Activated CD4-positive, alpha-beta T cell treated with anti-CD3 and anti-CD28 coated beads, Interleukin-2, Interleukin-6, amounts not matched to agents 100 ng/mL and 50 ng/mL, durations not matched to agents 16 hours and 8 hours (primary cell): ENCODE measurements at places on chromosomes 7 and 10.

- no peak for DNase-seq
These were observed 567.2 kb downstream of the SUGCT start for GRCh38 chr7:40701836-40702551.

GRCh38 chr7:100342765-100343164 is 15.2 kb upstream of the PILRB start:
- DNase-seq = no peak

- DNase-seq = no peak
These were observed 66.5 kb upstream of the PRKG1 start for GRCh38 chr10:51007781-51008180.

- peak; percentile 52 for DNase-seq
These were observed 18.0 kb downstream of the PURB start for GRCh38 chr7:44867073-44867995.

GRCh38 chr7:50994753-50995319 is 212.1 kb upstream of the GRB10 start:
- DNase-seq = no peak

DNA sequence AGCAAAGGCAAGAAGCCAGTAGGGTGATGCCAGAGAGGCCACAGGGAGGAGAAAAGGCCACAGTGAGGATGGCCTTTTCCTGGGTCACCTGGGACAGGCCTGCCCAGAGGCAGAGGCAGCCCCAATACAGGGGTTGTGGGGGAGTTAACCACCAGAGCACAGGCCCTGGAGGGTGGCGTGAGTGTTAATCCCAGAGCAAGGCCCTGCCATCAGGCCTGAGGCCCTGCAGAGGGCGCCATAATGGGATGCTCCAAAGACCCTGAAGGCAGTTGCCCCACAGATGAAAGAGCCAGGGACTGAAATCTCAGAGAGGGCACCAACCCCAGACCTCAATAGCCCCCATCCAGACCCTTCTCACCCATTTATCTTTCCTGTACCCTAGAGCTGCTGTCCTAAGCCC is 23.9 kb downstream of the SLC13A4 start:
- DNase-seq = peak; percentile 21

DNA sequence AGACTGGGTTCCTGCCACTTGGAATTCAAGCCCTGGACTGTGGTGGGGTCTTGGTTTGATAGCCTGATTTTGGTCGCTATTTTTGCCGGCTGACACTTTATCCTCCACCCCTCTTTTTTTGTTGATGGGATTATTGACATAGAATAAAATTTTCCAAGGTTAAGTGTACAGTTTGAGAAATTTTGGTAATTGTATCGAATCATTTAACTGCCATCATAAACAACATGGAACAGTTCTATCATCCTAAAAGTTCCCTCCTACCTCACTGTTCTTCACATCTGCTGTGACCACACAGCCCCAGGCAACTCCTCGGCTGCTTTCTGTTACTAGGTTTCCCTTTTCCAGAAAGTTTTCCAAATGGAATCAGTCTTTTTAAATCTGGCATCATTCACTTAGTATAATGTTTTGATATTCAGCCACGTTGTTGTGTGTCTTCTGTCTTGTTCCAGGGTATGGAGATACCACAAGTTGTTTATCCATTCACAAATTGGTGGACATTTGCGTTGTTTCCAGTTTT is 50.6 kb upstream of the STEAP1B start:
- no peak for DNase-seq

DNA sequence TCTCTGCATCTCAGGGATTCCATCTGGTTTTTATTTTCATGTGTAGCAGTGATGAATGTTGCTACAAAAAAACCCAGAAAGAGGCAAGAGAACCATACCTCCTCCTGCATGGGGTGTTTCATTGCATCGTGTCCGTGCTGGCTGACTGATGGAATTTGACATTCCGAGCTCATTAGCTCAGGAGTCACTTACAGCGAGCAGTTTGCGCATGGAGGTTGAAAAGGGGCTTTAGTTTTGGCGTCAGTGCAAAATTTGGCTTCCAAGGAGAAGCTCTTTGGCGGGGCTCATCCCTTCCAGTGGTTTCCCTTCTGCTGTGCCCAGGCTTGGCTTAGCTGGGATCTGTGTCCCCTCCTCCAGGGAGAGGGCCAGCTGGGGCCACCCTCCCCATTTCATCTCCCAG is 25.8 kb downstream of the EMX2 start:
- DNase-seq = no peak

DNA sequence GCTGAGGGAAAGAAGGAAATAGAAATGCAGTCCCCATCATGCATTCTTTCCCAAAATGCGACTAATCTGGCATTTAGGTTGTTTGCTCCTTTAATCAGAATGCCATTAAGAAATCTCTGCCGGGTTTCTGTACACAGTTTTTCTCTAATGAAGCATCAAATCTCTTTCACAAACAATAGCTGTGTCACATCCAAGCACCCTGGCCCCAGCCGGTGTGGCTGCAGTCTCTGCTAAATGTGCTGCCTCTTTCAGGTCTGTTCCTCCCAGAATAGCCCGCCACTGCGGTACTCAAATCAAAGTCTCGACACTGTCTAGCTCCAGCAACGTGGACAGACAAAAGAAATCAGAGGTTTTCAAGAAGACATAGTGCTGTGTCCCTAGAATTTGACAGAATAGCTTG is 343.8 kb downstream of the KCNMA1 start:
- DNase-seq = no peak

DNA sequence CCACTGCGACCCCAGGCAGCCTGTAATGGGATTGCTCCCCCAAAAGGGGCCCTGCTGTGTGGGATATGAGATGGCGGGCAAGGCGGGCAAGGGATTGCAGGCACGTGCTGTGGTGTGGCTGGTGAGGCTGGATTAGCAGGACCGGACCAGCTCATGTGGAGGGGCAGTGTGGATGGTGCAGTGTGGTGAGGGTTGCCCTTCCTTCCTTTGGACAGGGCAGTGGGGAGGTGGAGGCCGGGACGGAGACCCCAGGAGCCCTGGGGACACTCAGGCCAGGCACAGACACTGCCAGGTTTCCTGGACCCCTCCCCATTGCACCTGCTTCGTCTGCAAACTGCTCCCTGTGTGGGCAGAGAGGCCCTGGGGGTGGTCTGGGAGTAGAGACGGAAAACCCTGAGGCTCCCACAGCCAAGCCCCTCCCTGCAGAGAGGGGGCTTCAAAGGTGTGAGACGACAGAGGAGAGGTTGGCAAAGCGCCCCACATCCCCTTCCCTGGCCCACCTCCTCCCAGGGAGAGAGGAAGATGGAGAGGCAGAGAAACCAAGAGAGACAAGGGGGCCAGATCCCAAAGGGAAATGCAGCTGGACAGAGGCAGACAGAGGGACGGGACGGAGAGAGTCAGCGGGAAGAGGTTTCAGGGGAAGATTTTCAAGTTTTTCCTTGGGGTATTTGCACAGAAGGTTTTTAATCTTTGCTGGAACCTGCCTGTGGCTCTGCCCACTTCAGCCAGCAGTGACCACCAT is 89.2 kb downstream of the MICALL2 start:
- DNase-seq = no peak

DNA sequence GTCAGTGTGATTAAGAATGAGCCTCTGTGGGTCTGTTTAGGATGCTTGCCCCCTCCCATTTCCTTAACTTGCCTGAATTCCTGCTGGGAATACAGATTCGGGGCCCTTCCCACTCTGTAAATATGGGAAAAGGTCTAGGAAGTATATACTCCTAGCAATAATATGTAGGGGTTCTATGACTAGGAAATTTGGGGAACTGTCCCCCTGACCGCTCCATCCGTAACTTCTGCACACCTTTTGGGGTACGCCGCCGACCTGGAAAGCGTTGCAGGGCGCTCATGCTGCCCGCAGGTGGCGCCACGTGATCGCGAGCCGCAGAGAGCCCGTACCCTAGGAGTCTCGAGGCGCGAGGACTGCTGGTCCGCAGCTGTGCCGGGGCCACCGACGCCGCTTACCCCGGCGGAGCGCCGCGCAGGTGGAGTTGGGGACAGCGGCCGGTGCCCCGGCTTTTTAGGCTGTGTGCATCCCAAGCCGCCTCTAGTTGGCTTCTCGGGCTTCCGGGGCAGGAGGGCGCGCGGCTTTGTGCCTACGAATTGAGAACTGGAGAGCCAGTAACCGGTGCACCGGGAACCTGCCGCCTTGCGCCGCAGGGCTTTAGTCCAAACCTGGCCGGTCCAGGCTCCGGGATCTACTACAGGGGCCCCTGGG is 656 bp upstream of the CNNM2 start:
- DNase-seq = peak; percentile 86

DNA sequence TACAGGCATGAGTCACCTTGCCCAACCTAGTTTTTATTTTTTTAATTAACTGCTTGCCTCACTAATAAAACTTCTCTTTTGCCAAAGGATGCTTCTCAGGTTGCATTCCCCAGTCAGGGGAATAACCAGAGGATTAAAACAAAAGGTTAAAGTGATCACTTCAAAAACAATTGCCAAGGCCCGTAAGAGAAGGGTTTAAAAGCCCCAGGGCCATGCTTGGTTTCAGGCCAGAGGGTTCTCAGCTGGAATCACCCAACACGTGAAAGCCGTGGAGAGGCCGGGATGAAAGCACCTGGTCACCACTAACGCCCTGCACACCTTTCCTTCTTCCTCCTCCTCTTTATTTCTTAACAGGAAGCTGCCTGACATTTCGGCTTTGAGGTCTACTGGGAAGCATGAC is 587.5 kb downstream of the PTPRN2 start:
- DNase-seq = no peak

DNA sequence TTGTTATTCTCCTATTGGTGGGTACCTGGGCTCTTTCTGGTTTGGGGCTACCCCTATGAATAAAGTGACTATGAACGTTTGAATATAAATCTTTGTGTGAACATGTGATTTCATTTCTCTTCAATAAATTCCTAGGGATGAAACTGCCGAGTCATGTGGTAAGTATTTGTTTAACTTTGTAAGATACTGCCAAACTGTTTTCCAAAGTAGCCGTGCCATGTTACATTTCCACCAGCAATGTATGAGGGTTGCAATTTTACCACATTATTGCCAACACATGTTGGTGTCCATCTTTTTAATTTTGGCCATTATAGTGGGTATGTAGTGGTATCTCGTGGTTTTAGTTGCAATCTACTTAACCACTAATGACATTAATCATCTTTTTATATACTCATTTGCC is 94.7 kb downstream of the ZNRF2 start:
- DNase-seq = no peak

- peak; percentile 33 for DNase-seq
These were observed 714 bp upstream of the KCND2 start for GRCh38 chr7:120272261-120272660.

DNA sequence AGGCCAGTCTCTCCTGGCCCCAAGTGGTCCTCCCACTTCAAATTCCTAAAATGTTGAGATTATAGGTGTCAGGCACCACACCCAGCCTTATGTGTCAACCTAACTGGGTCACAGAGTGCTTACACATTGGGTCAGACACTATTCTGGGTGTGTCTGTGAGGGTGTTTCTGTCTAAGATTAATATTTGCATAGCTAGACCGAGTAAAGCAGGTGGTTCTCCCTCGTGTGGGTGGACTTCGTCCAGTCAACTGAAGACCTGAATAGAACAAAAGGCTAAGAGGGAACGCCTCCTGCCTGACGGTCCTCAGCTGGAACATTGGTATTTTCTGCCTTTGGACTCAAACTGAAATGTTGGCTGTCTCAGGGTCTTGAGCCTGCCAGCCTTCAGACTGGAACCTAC is 11.5 kb downstream of the PPIF start:
- DNase-seq = no peak

DNA sequence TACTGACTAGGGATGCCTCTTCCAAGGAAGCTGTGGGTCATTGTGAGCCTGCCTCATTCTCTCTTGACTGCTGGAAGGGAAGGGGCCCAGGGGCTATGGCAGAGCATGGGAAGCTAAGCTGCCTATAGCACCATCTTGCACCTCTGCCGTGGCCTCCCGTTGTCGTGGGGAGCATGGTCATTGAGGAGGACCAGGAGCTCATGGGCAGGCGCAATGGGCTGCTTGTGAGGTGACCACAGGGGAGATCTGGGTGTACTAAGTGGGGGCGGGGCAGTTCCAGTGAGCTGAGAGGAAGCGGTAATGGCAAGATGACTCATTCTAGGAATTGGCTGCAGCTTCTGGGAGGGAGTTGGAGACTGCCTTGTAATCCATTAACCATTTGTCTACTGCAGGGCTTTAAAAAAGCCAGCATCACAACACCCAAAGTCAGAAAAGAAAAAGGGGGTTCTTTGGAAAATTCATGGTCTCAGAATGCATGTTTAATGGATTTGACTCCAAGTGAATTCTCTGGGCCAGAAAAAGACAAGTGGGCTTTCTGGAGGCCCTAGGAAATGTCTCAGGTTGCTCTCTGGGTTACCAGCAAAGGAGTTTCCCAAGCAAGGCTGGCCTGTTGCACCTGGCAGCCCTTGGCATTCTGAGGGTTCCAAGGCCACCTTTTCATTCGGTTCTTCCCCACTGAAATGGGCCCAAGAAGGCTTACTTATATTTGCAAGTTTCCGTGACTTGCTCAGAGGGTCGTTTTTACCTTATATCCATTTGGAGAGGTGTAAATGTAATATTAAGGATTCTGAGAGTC is 3.6 kb downstream of the DUSP5 start:
- DNase-seq = peak; percentile 91

DNA sequence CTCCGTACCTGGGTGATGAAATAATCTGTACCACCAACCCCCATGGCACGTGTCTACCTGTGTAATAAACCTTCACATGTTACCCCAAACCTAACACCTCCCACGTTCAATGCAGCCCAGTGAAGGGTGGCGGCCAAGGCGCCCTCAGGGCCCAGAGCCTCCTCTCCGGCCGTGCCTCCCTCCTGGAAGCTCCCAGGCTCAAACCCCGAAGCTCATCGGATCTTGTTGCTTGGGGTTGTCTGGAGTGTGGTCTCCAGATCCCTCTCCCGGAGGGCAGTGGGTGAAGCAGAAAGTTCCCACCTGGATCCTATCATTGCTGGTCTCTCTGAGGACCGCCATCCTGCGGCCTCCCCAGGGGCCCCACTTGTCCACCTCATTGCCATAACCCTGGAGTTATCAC is 9.4 kb upstream of the KNDC1 start:
- no peak for DNase-seq

- DNase-seq = no peak
These were observed 63.1 kb downstream of the MALRD1 start for GRCh38 chr10:19111501-19112267.

DNA sequence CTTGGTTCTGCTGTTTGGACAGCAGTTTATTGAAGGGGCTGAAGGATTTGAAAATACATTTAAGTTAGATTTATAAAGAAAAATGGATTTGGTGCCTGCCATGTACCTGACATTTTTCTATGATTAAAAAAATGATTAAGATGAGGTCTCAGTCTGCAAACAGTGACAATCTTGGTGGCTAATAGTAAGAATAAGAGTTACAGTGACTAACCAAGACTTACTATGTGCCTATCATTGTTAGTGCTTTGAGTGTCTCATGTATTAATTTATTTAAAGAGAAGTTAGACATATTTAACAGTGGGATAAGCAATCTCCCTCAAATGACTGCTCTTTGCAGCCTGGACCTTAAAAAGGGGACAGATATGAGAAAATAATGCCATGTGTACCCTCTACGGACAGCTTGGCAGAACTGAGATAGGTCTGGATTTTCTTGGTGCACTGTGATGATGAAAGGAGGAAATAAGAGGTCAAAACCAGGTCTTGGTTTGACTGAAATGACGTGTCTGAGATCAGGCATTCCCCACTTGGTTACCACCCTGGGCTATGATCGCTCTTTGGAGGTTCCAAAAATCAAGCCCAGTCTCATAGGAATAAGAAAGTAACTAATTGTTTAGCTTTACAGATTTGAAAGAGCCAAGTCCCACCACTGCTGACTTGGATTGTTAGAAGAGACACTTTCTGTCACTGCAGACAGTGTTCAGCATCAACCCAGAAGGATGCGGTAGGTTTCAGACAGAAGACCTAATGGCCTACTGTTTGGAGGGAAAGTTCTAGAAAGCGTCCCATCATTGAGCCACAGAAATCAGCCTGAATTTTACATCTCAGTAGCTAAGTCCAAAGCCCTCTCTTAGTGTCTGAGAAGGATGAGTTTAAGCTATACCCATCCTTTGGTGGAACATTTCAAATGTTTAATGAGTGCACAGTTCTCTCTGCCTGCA is 2.1 kb downstream of the CASP7 start:
- DNase-seq = peak; percentile 73
